ENCODE measurements at places on chromosomes 5 and 9.
A peak's percentile ranks its signal among the peaks of the same experiment; 100 is the strongest.

- no peak for DNase-seq
Measured at GRCh38 chr9:129237803-129238202, 59.7 kb upstream of the IER5L start.

DNA sequence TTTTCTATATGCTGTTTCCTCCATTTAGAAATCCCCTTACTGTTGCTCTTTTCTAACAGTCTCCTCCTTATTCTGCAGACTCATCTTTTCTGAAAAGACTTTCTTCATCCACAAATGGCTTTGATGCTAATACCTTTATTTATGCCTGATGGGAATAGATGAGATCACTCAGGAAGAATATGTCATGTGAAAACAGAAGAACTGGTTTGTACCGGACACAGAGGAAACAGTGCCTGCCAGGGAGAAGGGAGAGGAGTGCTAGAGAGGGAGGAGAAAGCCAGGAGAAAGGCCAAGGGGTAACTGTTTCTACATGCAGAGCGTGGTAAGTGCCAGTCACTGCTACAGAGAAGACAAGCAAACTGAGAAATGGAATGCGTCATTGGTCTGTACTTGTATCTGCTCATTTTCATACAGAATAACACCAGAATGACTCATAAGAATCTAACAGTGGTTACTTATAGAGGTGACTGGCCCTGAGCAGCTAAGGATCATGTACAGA, 45.9 kb upstream of the PJA2 start:
- DNase-seq, result no peak

- peak; percentile 51 for DNase-seq
Measured at GRCh38 chr5:152349683-152350526, 55.2 kb downstream of the NMUR2 start.

GRCh38 chr9:74663439-74663838, 166.3 kb downstream of the RORB start:
- DNase-seq, result no peak

GRCh38 chr5:35902046-35902672, 36.3 kb downstream of the CAPSL start:
- DNase-seq, result no peak

DNA sequence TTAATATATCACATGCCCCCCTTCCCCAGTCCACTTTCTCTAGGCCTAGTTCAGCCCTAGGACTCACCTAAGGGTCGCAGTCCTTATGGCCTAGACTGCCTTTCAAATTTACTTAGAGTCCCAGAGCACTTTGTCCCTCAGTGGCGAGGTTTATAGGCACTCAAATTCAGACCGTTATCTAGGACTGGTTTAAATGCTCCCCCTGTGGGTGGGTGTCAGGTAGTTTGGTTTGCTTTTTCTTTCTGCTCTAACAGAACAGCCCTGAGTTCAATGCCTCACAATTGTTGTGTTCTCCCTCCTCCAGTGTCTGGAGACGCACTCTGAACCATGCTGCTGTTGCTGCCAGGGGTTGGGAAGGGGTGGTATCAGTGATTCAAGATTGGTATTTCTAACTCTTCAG, 317.1 kb downstream of the MAT2B start:
- no peak for DNase-seq

DNA sequence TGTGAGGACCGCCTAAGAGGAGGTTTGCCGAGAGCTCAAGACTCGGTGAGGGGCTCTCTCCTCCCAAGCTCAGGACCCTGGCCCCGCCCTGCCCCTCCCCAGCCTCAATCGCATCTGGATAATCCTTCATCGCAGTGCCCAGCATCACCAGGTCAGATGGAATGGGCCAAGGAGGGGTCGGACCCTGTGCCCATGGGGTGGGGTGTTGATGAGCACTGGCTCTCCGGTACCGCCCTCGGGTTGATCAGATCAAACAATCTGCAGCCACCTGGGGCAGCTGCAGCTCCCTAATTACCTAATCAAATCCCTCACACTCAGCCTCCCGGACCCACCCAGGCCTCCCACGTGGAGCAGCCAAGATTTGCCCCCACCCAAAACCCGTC, 24.4 kb upstream of the TDRD7 start:
- no peak for DNase-seq

DNA sequence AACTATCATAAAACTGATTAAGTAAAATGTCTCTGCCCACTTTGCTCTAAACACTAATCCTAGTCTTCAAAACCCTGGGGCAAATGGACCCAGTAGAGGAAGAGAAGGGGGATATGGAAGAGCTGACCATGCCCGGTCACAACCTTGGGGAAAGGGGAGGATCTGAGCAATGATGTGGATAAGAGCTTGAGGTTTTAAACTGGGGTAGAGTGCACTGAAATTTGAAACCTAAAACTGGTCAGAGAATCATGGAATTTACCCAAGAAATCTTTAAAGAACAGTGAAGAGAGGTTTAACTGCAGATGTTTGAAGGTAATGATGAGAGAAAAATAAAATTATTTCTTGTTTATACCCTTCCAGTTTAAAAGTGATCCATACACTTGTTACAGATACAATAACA, 110.8 kb downstream of the MRPS30 start:
- no peak for DNase-seq

DNA sequence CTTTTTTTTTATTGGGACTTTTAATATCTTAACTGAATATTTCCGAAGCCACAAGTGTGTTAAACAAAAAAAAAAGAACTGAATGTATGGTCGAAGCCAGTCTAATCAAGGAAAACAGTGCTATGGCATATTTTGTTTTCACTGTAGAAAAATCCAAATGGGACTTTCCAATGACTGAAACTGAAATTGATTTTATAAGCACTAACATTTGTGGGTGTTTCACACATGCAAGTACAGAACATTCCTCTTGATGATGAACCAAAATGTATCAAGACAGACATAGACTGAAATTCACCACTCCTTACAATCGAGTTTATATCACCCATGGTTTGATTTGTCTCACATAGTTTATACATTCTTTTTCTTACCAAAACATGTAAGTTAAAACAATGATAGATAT, 1026.8 kb downstream of the CDH18 start:
- no peak for DNase-seq

DNA sequence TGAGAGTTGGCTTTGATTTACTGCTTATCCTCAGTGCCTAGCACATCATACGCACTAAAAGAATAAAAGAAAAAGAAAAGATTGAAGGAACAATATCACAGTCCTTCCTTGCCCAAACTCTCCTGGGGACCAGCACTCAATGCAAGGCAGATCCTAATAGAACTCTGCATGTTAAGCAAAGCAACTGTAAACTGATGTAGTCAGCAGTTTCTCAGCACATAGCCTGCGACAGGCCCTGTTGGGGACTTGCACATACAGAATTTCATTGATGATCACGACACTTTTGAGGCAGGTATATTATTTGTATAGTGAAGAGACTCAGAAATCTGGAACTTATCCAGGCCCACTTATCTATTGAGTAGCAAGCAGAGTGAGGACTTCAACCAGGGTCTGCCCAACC, 15.4 kb downstream of the NIPAL4 start:
- no peak for DNase-seq

DNA sequence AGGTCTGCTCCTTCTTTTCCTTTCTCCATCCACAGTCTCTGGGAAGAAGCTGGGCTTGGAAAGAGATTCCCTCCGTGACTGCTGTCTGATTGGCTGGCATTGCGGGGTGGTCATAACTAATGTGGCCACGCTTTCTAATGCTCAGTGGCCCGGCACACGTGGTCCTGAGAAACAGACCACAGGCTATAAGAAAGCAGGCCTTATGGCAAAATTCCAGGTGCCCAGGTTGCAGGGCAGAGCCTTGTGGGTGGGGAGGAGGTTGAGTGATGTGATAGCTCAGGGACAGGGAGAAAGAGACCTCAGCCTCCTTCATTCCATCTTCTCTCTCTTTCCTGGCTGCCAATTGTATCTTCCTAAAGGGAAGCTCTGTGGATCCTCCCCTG, 5.4 kb upstream of the SH3PXD2B start:
- no peak for DNase-seq

- DNase-seq, result peak; percentile 44
Measured at GRCh38 chr5:150317048-150318003, 14.6 kb upstream of the ARSI start.

GRCh38 chr9:33221568-33221884, 18.4 kb upstream of the SPINK4 start:
- DNase-seq, result no peak

GRCh38 chr5:178349075-178349511, 116.5 kb upstream of the PHYKPL start:
- DNase-seq, result no peak

DNA sequence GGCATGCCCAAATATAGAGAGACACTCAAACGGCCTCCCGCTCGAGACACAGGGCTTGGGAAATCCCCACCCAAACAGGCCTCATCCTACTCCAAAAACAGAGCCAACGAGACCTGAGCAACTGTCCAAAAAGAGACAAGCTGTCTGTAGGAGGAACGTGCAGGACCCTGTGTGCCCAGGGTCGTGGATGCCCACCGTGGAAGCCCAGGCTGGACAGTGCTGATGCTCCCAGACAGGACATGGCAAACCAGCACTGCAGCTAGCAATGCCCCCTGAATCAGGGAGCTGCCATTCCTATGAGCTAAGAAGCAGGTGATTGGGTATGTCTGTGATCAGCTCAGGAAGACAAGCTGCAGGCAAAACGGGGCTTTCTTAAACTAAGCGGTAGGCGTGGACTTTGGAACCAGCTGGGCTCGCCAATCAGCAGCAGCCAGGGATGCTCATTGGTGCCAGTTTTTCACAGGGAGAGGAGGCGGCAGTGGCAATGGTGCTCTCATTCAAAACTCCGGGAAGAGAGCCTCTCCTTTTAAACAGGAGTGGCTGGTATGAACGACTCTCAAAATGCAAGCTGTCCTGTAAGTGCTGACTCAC, 113.1 kb upstream of the IRX2 start:
- DNase-seq, result no peak

- no peak for DNase-seq
Measured at GRCh38 chr9:82281066-82281465, 292.5 kb downstream of the SPATA31D1 start.

DNA sequence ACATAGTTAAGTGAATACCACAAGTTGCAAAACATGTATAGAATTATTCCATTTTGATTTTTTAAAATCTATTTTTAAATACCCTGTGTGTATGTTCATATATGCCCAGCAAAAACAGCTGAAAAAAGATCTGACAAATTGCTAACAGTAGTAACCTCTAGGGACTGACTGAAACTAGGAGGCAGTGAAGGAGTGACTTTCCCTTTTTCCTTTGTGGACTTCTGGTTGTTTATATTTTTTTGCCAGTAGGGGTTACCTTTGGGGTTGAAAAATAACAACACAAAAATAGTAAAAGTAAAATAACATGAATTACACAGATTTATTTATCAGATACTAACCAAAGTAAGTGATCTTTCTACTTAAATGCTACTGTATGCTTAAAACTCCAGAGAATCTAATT, 2.9 kb downstream of the MEGF9 start:
- no peak for DNase-seq

DNA sequence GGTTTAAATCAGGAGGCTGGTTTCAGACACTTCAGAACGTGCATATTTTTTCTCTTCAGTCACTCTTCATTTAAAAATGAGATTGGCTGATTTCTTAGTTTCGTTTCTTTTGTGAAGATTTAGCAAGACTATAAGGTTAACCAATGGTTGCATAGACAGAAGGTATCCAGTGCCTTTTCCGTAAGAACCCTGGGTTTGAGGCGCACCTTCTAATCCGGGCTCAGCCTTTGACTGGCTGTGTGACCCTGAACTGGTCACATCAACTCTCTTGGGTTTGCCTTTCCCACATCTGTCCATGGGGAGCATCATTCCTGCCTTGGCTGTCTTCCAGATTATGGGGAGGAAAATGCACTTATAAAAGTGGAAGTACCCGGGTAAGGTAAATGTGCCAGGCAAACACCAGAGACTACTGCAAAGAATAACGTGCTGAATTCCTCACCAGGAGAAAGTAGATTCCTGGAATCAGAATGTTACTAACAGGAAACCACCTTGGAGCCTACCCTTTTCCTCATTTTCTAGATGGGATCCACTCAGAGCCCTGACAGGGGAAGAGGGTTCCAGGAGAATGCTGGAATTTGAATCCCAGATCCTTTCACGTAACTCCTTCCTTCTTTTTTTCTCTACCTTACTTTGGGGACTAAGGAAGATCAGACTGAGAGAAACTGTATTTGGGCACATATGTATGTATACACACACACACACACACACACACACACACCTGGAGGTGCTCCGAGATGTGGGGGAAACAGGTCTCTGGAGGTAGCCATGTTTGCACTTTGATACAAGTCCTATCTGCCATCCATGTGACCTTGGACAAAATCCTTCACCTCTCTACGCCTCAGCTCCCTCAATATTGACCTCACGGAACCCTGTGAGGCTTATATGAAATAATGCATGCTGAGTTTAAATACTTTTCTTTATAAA, 6.8 kb downstream of the HAND1 start:
- DNase-seq, result no peak

DNA sequence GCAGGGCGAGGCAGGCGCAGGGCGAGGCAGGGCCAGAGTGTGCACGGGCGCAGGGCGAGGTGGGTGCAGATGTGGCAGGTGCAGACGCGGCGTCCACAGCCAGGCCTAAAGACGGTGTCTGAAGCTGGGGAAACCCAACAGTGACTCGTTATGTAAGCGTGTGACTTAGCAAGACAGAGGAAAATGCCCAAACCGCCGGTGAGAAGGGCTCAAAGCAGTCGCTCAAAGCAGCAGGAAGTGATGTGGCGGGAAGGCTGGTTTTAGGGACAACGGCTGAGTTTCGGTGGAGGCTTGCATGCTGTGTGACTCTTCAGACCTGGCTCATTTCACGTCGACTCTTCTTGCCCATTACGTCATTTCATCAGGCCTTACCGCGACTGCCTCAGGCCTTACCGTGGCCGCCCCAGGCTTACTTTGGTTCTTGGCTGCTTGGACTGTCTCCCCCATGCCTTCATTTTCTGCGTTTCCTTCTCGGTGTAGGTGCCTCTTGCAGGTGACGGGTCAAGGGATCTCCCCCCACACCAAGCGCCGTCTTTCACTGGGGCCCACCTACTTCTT, 50.5 kb upstream of the EXOC3 start:
- DNase-seq, result no peak

- DNase-seq, result no peak
Measured at GRCh38 chr5:144273232-144274027, 102.8 kb downstream of the KCTD16 start.

- DNase-seq, result no peak
Measured at GRCh38 chr5:127296321-127296720, 5.7 kb downstream of the MEGF10 start.

DNA sequence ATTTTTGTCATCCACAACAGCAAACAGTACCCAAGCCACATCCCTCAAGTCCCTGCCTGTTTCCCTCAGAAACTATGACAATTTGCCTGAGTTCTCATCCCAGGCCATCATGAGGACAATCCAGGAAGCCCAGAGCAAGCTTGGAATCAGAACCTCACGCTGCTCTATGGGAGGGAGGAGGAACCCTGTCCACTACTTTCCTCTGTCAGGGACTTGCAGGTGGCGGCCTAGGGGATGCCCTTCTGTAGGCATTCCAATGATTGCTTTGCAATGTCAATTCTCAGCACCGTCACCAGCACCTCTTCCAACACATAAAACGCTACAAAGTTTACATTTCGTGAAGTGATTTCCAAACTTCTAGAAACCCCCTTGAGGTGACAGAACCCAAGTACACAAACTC, 170.4 kb upstream of the FSTL4 start:
- no peak for DNase-seq

- no peak for DNase-seq
Measured at GRCh38 chr9:89380437-89381307, 62.4 kb downstream of the SECISBP2 start.
